ENCODE measurements at places on chromosomes 5 and 9. TPM values are rescaled to one million over a fixed set of nuclear protein-coding genes. Genes with fewer than 3 reads are reported as not detected.
A peak's percentile ranks its signal among the peaks of the same experiment; 100 is the strongest.

DNA sequence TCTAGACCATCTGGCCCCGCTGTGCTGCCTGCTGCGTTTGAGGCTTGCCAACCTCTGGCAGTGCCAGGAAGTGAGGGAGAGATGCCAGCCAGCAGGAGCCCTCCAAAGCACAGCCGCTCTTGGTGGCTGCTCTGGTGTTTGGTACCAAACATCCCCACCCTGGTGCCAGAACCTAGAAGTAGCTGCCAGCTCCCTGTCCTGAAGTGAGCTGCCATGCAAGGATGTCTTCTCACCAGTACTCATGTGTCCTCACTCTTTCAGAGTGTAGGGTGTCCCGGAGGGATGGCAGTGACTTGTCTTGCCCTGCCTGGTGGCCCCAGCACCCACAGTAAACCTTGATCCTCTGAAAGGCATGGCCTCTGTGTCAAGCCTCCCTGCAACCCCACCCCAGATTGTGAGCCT lies 43.4 kb downstream of the AMBP start:
- no peak for DNase-seq

DNA sequence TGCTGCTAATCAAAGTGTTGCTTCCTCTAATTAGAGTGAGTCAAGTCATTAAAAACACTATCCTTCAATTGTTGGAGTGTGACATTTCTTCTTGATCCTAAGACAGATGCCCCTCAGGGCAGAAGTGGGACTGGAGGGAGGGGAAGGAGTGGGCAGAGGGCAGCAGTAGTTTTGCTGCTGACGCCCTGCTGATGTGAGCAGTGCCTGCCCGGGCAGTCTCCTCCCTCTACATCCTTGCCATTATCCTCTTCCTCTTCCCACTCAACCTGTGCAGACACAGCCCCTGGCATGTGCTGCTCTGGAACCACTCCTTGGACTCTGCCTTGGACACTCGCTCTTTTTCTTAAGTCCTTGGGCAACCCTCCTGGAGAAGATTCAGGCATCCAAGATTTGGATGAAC lies 232.5 kb downstream of the HSPA4 start:
- no peak for DNase-seq

- no peak for DNase-seq
These were observed 465.2 kb downstream of the LRRC70 start for GRCh38 chr5:63043792-63044191.

PLAC8L1 gene
- not detected for total RNA-seq

GRCh38 chr5:116216246-116216645 lies 131.4 kb downstream of the COMMD10 start:
- no peak for DNase-seq

DNA sequence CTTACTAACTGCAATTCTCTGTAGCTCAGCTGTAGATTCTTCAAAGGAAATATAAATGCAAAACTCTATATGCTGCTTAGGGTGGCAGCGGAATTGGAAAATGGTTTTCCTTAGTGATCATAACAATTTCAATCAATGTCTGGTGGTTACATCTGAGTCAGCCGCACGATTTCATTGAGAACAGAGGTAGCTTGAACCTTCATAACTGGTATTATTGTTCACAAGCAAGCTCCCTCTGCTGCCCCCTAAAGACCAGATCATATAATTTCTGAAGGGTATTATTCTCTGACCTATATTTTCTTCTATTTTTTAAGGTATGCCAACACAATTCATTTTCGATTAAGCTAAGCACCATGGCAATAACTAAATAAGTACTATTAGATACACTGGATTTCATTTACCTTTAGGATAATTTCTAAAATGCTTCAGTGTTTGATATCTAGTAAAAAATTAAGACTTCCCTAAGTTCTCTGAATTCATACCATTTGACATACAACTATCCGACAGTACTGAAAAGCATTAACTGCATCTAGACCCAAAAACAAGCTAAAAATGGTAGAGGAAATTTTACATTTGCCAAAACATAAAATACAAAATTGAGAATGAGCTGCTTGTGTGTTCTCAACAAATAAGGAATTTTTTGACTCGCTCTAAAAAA lies 181.1 kb upstream of the SPEF2 start:
- peak; percentile 3 for DNase-seq

- DNase-seq, result no peak
These were observed 403.1 kb upstream of the ZNF608 start for GRCh38 chr5:125149527-125149926.

ARL14EPL gene
- under 0.01 TPM for total RNA-seq

DNA sequence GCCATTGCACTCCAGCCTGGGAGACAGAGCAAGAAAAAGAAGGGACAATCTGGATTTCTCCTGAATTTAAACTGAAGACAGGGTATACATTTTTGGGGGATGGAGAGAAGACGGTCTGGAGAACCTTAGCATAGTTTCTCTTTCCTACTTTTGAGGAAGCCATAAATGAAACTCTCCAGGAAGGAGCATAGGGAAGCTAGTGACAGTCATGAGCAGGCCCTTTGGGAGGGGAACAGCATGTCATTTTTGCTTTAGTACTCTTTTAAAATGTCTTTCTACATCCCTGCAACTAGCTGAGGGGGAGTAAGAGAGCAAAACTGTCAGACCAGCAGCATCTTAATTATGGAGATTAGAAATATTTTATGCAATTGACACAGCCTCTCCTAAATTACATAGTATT lies 8.2 kb upstream of the SLC44A1 start:
- no peak for DNase-seq

F12 gene
- 0.89 TPM for total RNA-seq

- no peak for DNase-seq
These were observed 142.0 kb downstream of the MTX3 start for GRCh38 chr5:79849061-79849460.

DMGDH gene
- 0.76 TPM for total RNA-seq

DNA sequence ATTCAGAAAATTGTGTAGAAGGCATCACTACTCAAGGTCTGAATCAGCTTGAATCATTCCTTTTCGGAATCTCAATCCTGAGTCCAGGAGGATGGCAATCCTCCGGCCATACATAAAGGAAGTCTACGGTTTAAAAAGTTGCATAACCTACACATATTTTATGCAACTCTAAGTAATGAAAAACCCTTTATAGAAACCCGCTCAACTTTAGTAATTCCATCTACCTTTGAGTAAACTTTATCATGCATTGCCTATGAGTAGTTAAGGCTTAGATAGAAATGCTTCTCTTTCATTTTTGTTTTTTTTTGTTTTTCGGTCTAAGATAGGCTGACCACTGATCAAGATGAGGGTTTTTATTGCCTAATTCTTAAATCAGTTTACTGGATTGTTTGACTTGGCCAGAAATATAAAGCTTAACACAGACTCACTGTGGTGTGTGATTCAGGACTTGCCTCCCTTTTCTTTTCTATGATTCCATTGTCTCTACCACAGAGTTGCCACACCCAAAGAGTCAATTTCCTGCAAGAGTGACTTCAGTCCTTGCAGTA lies 85.0 kb downstream of the LURAP1L start:
- peak; percentile 26 for DNase-seq

CCDC152 gene
- total RNA-seq, result 0.13 TPM

DNA sequence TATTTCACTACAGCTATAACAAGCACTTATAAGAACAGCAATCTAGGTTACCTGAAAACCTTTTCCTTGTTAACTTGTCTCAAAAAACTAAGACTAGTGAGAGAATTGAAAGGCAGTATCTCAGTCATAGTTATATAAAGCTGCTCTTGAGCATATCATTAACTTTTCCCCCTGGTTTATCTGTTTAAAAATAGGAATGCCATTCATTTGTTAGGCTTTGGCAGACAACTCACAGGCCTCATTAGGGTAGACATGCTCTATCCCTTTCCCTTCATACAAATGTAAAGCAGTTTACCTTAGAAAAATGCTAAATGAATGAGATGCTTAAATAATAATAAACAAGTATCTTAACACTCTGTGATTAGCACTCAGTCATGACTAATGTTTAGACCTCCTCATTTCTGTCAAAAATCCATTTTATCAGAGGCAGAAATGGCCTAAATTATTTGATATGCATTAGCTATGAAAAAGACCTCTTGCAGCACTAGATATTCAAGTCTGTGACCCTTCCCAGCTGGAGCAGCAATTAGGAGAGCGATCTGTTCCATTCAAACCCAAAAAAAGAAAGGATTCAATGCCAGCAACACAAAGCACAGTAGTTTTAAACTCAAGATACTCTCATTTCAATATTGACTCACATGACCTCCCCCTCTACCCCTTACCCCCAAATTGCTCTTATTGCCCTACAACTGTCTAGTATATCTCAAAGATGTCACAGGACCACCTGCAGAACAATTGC lies 1578.8 kb upstream of the WWC1 start:
- no peak for DNase-seq

CMYA5 gene
- under 0.01 TPM for total RNA-seq

- no peak for DNase-seq
These were observed 56.8 kb downstream of the MTREX start for GRCh38 chr5:55364537-55365055.

Measured in dermis microvascular lymphatic vessel endothelial cell (primary cell).